ENCODE measurements at places on chromosomes 7 and 10. TPM values are rescaled to one million over a fixed set of nuclear protein-coding genes. Genes with fewer than 3 reads are reported as not detected.
A peak's percentile ranks its signal among the peaks of the same experiment; 100 is the strongest.

The PPP1R9A gene
- total RNA-seq, result 14.9 TPM

The SGMS1 gene
- 29.0 TPM for total RNA-seq

The HMX3 gene
- total RNA-seq, result not detected

The PODXL gene
- total RNA-seq, result 20.0 TPM

The HECW1 gene
- 0.51 TPM for total RNA-seq

- no peak for DNase-seq
These were observed 4.4 kb downstream of the FRAT1 start for GRCh38 chr10:97323501-97323900.

GRCh38 chr10:19929506-19930140 is 113.4 kb downstream of the PLXDC2 start:
- no peak for DNase-seq

DNA sequence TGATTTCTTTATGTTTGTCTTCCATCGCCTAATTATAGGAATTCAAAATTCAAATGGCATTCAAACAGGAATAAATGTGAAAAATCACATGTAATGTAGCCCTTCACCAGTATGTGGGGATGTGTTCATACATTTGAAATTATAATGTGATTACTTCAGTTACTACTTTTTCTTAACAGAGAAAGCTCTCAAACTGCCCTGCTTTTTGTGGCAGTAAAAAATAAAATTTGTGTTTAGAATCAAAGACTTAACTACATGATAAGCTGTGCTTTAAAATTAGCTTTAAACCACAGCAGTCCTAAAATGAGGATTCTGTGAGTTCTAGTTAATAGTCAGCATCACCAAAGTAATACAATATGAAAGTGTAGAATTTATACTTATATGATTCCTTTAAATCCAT is 7.8 kb upstream of the HERC4 start:
- no peak for DNase-seq

DNA sequence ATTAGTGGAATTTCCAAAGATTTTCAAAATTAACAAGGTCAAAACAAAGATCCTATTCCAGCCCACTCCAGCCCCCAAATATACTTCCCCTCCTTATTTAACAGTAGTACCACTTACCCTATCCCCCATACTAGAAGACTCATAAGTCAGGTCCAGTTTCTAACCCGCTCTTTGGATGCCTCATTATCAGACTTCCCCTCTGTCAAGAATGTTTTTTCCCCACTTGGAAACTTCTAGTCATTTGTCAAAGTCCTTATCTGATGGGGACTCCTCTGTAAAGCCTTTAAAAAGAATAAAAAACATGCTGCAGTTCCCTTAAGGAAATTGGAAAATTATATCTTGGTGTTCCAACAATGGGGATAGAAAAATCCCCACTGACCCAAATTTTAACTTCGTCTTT is 70.1 kb downstream of the IMMP2L start:
- no peak for DNase-seq

- DNase-seq, result no peak
These were observed 164.8 kb downstream of the ZNF438 start for GRCh38 chr10:30866896-30867295.

GRCh38 chr7:71553306-71553705 is 421.4 kb downstream of the GALNT17 start:
- no peak for DNase-seq

DNA sequence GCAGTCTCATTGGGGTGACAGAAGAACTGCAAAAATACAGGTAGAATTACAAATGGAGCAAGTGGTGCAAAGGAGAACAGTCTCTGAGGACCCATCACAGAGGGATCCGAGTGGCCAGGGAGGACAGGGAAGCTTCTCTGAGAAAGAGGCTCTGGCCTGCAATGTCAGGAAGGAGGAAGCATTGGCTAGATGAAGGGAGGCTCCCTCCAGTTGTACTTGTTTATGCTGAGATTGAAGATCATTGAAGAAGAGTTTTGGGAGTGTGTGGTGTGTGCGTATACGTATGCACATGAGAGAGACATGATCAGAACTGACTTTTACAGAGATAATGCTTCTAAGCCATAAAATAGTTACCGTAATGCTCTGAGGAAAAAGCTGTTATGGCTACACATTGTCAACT is 274.7 kb upstream of the FZD8 start:
- no peak for DNase-seq

DNA sequence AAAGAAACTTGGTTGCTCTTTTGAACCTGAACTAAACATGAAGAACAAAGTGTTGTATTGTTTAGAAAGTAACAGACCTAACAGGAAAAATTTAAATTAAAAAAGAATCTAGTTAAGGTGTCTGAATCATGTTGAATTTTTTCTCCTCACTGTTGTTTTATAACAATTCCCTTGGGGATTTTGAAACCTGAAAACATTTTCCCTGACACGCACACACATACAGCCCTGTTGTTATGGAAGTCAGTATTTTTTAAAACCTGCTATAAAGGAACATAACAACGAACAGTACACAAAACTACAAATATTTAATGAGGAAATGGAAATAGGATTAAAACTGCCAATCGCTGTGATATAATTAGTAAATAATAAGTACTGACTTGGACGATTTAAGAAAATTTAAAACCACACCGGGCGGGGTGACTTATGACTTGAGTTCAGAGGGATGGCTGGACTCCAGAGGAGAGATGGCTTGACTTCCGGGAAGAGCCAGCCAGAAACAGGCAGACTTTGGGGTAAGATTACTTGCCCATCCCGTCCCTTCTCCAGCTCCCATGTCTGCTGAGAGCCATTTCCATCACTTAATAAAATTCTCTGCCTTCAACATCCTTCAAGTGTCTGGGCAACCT is 16.2 kb upstream of the SPOCK2 start:
- DNase-seq, result no peak

- no peak for DNase-seq
These were observed 346.5 kb upstream of the GALNT17 start for GRCh38 chr7:70785427-70785826.

- DNase-seq, result peak; percentile 35
These were observed 144.4 kb downstream of the TES start for GRCh38 chr7:116354546-116355423.

DNA sequence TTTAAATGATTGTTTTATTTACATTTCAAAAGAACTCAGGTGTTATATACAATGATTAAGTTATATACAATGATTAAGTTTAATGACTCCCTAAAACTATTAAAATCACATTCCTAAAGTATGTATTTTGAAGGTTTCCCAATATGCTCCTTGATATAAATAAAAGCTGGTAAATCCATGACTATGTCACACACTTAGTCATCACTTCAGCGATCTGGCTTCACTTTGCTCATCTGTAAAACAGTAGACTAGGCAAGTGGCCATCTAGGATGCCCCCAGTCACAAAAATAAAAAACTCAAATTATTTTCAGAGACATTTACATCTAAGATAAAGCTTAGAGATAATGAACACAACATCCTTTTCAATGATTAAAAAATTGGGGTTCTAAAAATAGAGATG is 10.8 kb downstream of the ICA1 start:
- DNase-seq, result no peak

Measured in spleen (tissue), 13 donors.